ENCODE measurements at places on chromosomes 1 and 21.

GRCh38 chr1:234244482-234244881, 128.8 kb upstream of the COA6 start:
- DNase-seq = no peak

GRCh38 chr1:41418857-41419583, 57.8 kb downstream of the FOXO6 start:
- no peak for DNase-seq

- no peak for DNase-seq
Observed at GRCh38 chr1:225780630-225781029, 3.0 kb downstream of the SRP9 start.

DNA sequence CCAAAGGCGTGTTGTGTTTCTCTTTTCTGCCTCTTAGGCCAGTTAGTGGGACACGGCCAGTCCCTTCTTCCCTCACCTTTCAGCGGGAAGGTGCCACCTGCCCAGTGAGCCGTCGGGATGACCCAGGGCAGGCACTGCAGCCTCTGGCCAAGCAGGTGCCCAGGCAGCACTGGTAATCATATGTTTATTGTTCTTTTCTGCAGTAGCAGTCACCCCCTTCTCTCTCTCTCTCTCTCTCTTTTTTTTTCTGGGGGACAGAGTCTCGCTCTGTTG, 38.2 kb downstream of the CRYAA start:
- DNase-seq = no peak

- no peak for DNase-seq
Observed at GRCh38 chr21:44855572-44855971, 17.9 kb downstream of the PTTG1IP start.

DNA sequence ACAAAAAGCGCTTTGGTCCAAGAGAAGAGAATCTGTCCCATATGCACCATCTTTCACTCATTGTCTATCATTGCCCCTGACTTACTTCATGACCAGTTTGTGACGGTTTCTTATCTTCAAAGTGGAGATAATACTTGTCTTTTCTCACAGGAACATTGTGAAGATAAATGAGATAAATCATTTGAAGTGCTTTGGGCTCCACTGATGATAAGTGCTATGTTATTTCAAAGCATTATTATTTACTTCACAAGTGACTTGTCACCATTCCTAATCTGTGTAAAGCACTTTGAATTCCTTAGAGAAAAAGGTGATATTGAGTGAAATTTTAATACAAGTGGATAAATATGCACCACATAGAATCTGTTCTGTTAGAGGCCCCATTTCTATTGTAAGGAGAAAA, 731.6 kb upstream of the PTBP2 start:
- DNase-seq = no peak

DNA sequence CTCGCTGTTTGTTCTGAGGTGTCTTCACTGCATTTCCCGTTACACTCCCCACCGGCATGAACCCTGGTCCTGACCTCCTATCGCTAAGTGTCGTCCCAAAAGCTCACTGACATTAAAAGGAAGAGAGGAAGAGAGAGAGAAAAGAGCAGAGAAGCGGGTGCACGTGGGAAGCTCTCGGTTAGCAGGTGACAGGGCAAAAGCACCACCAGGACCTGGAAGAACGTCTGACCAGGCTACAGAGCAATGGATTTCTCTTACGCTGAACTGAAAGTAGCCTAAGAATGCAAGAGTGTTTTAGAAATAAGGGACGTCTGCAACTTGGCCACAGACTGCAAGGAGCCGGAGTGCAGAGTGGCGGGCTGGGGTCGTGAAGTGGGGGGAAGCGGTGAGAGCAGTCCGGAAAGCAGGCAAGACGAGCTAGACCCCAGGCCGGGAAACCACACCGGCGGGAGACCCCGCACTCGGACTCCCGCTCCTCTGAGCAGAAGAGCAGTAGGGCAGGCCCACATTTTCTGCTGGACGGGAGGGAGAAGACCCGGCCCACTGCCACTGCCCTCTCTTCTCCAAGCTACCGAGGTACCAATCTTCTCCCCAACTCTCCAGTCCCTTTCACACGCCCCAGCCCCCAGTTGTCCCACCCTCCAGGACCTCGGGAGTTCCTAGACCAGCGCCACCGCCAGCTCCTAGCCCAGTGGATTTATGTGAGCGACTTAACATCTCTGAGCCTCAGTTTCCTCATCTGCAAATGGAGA, 8.3 kb upstream of the MPZL1 start:
- no peak for DNase-seq

- DNase-seq = no peak
Observed at GRCh38 chr1:3598522-3599285, 12.6 kb downstream of the MEGF6 start.

GRCh38 chr1:102365071-102365470, 368.3 kb upstream of the OLFM3 start:
- no peak for DNase-seq

DNA sequence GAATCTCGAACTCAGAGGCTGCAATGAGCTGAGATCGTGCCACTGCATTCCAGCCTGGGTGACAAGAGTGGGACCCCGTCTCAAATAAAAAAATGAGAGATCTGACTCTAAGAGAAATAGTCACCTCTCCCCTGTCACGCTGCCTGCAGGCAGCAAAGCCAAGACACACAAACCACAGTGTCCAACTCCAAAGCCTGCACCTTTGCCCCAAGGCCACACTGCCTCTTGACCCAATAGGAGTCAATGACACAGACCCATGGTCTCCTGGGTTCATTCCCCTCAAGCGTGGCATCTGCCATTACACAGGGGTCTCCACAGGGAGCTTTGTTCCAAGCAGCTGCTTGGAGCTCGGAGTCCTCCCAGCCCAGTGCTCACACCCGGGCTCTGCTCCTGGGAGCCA, 46.3 kb downstream of the SLC9A1 start:
- no peak for DNase-seq

- DNase-seq = no peak
Observed at GRCh38 chr1:225448146-225448805, 20.4 kb upstream of the LBR start.

- DNase-seq = no peak
Observed at GRCh38 chr1:185514311-185514710, 197.3 kb upstream of the IVNS1ABP start.

DNA sequence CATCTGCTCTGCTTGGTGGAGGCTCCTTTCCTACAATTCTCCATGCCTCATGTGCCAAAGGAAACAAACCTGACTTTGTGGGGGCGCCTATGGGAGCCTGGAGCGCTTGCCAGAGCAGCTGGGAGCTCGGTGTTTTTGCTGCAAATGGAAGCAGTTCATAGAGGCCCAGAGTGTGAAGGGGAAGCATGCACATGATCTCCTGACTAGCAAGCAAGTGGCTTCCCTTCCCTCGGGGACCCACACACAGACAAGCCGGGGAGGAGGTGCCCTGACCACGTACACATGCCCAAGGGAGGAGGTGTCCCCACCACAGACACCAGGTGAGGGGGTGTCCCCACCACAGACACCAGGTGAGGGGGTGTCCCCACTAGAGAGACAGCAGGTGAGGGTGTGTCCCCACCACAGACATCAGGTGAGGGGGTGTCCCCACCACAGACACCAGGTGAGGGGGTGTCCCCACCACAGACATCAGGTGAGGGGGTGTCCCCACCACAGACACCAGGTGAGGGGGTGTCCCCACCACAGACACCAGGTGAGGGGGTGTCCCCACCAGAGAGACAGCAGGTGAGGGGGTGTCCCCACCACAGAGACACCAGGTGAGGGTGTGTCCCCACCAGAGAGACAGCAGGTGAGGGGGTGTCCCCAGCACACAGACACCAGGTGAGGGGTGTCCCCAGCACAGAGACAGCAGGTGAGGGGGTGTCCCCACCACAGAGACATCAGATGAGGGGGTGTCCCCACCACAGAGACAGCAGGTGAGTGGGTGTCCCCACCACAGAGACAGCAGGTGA, 106.8 kb downstream of the CRYAA start:
- DNase-seq = no peak

- DNase-seq = no peak
Observed at GRCh38 chr1:42282024-42282579, 52.9 kb downstream of the FOXJ3 start.

GRCh38 chr1:115669002-115669673, 27.4 kb downstream of the VANGL1 start:
- DNase-seq = no peak

DNA sequence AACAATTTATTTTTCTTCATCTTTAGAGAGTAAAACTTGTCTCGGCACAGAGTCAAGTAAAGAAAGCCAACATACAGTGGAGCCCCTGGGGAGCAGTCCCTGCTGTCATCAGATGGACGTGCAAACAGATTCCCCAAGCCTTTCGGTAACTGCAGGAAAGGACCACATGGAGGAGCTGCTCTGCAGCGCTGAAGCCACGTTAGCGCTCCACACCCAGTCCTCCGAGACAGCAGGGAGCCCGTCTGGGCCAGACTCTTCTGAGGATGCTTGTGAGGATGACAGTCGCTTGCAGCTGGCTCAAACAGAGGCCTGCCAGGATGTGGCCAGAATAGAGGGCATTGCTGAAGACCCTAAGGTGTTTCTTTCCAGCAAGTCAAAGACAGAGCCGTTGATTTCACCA, 77.1 kb upstream of the SCCPDH start:
- no peak for DNase-seq

- peak; percentile 12 for DNase-seq
Observed at GRCh38 chr1:224430511-224431113, 4.0 kb downstream of the WDR26 start.

DNA sequence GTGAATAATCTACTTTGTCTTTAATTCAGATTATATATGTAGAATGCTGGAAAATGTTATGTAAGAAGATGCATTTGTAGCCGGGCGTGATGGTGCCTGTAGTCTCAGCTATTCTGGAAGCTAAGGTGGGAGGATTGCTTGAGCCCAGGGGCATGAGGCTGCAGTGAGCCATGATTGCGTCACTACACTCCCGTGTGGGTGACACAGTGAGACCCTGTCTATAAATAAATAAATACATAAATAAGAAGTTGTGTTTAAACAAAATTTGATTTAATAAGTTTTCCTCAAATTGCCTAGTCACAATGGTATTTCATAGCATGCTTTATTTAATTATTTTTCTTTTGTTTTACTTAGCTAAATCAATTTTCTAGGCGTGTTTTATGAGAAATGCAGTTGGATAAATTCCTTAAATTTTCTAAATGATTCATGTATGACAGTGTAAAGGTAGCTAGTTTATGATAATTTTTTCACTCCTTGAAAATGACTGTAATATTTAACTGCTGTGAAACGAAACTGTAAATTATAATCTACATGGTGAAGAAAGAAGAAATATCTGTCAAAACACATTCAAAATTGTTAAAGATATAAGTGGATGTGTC, 232.6 kb downstream of the SRGAP2C start:
- DNase-seq = no peak

- no peak for DNase-seq
Observed at GRCh38 chr1:39082010-39082799, 56.1 kb downstream of the NDUFS5 start.

DNA sequence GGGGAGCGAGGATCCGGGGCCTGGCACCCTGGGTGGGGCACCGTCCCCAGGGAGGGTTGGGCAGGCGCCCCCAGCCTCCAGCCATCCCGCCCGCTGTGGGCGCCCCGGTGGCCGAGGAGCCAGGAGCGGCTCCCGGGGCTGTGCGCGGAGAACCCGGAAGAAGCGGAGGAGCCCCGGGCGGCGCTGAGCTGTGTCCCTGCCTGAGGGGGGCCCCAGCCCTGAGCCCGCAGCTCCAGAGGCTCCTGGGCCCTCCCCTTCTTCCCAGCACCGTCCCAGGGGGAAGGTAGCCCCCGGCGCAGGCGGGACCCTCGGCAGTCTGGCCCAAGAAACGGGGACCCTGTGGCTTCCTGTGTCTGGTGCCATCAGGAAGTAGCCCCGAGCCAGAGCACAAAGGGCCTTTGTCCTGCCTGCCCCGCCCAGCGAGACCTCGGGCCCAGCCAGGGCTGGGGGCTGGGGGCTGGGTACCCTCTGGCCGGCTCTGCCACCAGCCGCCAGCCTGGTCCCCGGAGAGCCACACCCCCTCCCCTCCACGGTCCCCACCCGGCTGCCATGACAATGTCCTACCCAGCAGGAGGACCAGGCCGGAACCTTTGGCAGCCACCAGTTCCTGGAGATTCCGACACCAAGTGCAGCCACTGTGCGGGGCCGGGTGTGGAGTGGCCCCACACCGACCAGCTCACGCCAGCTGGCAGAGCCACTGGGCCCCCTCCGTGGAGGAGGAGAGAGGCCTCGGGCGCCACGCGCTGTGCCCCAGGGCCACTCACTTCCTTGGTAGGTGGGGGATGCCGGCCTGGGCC, 15.6 kb upstream of the TTLL10 start:
- DNase-seq = no peak

GRCh38 chr1:75293270-75293669, 159.1 kb downstream of the LHX8 start:
- no peak for DNase-seq

GRCh38 chr21:31176080-31176551, 137.8 kb upstream of the KRTAP19-8 start:
- no peak for DNase-seq

GRCh38 chr1:69404486-69404885, 163.2 kb upstream of the LRRC7 start:
- DNase-seq = no peak

GRCh38 chr1:2496087-2496622, 20.1 kb downstream of the PLCH2 start:
- DNase-seq = no peak

- DNase-seq = no peak
Observed at GRCh38 chr1:73626326-73626725, 571.6 kb downstream of the LRRIQ3 start.

DNA sequence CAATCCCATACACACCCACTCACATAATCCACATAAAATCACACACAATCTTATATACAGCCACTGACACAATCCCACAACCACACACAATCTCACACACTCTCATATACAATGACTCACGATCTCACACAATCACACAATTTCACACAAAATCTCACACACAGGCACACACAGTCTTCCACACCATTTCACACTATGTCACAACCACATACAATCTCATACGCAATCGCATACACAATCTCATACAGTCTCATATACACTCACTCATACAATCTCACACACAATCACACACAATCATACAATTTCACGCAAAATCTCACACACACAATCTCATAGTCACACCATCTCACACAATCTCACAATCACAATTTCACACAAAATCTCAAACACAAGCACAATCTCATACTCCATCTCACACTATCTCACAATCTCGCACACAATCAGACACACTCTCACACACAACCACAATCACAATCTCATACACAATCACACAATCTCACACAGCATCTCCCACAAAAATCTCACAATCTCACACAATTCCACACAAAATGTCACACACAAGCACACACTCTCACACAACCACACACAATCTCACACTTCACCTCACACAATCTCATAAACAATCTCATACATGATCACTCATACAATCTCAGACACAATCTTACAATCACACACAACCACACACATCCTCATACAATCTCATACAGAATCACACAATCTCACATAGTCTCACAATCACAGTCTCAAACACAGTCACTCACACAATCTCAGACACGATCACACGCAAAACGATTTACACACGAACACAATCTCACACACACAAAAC, 18.5 kb downstream of the CASZ1 start:
- DNase-seq = no peak

Measured in activated CD4-positive, alpha-beta T cell treated with anti-CD3 and anti-CD28 coated beads, Interleukin-2, amount 50 U/mL, for 4 hours (primary cell).